ENCODE measurements at places on chromosomes 3 and 15.

DNA sequence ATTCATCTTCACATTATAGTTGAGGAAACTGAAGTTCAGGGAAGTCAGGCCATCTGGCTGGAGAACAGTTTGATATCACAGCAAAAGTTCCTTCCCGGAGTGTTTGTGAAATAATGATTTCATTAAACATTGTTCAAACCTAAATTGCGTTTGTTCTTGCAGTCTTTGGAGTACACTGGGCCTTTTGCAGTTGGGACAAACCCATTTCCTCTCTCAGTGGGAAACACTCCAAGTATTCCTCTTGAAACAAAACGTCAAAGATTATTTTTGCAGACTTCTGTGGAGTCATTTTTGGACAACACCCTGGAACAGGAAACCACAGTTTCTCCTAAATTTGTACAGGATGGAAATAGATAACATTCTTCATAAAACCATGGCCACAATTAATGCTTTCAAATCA, 287.5 kb downstream of the PTPRG start:
- DNase-seq, result no peak

GRCh38 chr15:73078291-73078690, 26.0 kb downstream of the NEO1 start:
- DNase-seq, result no peak

GRCh38 chr15:75025107-75025506, 1.7 kb downstream of the PPCDC start:
- no peak for DNase-seq

DNA sequence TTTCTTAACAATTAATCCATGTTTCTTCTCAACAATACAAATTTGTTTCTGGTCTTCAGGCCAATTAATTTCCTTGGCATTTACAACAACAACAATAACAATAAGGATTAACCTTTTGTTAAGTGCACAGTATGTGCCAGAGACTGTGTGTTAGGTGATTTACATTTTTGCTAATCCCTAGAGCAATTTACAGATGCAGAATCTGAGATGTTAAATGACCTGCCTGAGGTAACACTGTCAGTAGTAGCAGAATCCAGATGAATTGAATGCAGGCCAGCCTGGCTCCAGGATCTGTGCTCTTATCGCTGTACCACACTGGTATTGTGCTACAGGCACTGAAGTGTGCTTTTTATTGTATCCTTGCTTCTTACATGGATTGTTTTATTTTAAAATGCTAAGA, 122.2 kb downstream of the MEIS2 start:
- DNase-seq, result no peak

DNA sequence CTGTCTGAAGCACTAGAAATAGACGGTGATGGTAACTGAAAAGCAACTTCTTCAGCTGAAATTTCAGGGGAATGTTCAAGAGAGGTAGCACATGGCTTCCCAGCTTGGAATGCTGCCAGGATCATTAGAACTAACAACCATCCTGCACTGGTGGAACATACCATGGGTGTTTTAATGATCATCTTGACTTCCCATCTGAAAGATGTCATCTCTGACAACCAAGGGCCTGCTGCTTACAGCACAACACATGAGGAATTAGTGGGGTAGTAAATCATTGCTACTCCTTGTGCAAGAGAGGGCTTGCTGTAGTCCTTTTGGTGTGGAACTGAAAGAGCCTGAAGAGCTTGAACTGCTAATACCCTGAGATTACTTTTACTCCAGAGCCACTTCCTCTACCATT, 853.7 kb downstream of the MCTP2 start:
- no peak for DNase-seq

- DNase-seq, result peak; percentile 89
These were observed 4.4 kb downstream of the AHSG start for GRCh38 chr3:186617036-186617946.

DNA sequence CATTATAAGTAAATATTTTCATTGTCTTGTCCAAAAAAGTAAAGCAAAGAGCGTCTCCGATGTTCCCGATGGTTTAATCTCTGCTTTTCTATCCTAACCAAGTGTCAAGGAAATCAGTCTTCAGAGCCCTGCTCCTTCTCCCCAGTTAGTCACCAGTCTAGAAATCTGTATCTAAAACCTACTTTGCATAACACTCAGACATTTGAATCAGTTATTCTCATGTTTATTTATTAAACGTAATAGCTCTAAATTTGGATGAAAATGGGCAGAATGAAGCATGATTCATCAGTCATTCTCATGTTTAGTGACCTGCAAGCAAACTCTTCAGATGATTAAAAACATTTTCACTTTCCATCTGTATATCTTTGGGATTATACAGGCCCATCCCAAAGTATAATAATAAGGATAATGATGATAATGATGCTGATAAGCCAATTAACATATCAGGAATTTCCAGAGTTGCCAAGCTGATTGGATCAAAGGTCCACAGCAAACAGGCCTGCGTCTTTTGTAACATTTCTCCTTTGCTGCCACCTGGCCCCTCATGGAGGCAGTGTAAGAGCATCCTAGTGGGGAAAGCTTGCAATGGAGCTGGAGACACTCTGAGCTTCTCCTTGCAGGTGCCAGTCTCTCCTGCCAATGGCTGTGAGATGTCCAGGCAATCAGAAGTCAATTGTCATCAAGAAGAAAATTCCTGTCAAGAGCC, 273.9 kb downstream of the IGSF11 start:
- no peak for DNase-seq

- DNase-seq, result no peak
These were observed 100.0 kb downstream of the TBC1D5 start for GRCh38 chr3:17642474-17642873.

DNA sequence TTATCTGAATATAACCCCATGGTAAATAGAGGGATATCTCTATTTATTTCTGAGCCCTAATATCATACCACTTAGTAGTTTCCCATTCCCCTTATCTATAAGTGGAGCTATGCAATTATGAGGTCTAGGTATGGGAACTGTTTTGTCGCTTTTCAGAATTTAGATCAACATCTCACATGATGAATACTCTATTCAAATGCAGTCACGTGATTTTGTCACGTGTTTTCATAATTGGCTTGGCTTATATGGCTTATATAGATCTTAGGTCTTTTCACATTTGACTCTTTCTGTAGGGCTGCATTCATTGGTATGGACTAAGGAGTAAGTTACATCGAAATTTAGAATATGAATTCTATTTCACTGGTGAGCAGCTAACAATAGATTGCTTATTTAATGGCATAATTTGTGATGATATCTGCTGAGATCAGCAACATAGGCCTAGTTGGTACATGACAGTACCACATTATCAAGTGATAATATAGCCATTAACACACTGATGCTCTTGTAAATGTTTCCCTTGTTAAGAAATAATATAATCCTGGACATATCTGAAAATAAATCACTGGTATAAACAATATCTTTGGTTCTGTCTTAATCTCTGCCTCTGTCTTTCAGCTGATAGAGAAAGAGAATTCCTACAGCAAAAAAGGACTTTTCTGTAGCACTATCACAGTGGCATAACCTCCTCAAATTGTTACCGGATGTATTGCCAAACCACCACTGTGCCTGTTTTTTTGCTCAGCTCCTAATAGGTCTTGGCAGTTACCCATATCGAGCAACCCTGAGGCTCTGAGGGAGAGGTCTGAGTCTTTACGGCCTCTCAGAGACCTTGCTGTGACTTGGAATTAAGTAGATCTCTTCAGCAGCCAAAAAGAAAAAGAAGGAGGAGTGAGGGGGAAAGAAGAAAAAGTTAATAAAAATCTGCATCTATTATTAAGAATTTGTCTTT, 357.1 kb downstream of the ZPLD1 start:
- DNase-seq, result no peak

- no peak for DNase-seq
These were observed 93.7 kb downstream of the NFKBIZ start for GRCh38 chr3:101943029-101943428.

DNA sequence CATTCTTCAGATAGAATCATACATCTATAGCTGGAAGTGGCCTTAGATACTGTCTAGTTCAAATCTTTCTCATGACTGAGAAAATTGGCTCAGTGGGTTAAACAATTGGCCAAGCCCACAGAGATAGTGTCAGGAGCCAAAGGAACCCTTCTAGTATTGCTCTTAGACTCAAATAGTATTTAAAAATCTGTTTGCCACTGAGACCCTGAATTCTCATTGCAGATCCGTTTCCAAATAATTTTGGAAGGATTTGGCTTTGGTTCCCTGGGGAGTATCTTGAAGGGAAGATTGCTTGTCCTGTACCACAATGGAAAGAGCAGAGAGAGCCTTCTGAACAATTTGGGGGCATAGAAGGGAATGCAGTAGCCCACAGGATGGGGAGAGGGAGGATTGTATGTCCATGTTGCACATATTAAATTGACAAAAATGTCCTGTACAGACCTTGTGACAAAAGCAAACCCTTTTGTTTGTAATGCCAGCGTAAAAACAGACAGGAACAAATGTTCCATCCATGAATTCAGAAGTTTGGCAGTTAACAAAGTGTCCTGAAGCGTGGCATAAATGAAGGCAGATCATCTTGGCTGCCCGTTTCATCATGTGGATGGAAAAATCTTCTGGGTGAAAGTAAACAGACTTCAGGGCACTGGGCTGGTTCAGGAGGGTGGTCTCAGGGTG, 156.4 kb upstream of the RASGRP1 start:
- DNase-seq, result no peak

GRCh38 chr3:32794487-32795308, 23.1 kb upstream of the TRIM71 start:
- DNase-seq, result no peak

- DNase-seq, result no peak
These were observed 85.1 kb upstream of the OCA2 start for GRCh38 chr15:28184166-28184565.

DNA sequence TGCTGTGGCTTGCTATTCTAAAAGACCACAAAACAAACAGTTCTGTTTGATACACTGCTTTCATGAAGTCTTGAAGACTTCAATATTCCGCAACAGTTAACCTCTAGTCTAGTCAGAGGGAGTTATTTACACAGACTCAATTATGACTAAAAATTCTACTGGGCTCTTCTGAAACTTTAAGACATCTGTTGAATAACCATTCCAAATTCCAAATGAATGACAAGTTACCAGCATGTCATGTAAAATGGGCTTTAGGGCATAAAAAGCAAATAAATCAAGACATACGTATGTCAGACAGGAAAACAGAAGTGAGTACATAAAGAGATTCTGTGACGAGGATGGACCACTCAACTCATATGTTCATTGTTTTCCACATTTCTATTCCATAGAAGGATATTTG, 93.9 kb downstream of the PLOD2 start:
- no peak for DNase-seq

- no peak for DNase-seq
These were observed 155.6 kb downstream of the SEMA6D start for GRCh38 chr15:47872869-47873432.

DNA sequence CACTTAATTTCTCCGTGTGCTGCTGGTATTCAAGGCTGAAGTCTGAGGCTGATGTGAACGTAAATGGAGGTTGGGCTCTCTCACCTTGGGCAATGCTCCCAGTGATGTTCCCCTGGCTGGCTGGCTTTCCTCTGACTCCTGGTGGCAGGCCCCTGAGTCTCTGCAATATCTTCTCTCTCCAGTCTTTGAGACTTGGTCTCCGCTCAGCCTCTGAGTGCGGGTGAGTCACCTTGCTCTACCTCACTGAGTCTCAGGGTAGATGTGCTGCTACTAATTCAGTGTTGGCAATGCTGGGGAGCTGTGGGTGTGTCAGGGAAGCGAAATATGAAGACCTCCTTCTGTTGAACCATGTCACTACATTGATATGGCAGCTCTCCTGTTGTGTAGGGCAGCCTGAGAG, 31.3 kb upstream of the TRIM59 start:
- no peak for DNase-seq

- no peak for DNase-seq
These were observed 147.5 kb downstream of the TNIK start for GRCh38 chr3:171312741-171313140.
